ENCODE measurements at places on chromosomes 5 and 9.
A peak's percentile ranks its signal among the peaks of the same experiment; 100 is the strongest.

DNA sequence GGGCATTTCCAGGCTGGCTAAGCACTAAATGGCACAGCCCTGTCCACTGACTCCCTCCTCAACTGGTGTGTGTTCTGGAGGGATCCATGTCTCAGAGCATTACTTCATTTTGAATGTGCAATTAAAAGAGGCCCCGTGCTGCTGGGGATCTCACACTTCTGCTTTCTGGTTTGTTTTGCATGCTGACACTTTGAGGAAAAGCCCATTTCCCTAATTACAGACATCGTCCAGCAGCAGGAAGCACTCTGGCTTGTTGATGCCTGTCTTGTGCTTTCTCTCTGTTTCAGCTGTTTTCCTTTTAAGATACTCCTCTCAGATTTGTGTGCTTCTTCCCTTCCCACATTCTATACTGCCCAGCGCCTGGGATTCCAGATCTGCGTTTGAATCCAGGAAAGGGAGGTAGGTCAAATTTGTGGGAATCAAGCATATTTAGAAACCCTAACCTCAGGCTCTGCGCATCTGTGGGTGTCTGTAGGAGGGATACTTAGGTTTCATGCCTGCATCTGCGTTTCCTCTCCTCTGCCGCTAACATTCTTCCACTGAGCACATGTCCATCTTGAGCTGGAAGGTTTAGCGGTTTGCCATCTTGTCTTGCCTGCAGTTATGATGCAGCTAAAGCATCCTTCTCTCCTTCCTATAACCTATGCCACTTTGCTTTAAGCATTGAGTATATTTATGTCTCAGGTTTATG lies 25.7 kb downstream of the SYK start:
- DNase-seq: no peak

GRCh38 chr9:16720386-16720785 lies 150.1 kb downstream of the BNC2 start:
- DNase-seq: no peak

DNA sequence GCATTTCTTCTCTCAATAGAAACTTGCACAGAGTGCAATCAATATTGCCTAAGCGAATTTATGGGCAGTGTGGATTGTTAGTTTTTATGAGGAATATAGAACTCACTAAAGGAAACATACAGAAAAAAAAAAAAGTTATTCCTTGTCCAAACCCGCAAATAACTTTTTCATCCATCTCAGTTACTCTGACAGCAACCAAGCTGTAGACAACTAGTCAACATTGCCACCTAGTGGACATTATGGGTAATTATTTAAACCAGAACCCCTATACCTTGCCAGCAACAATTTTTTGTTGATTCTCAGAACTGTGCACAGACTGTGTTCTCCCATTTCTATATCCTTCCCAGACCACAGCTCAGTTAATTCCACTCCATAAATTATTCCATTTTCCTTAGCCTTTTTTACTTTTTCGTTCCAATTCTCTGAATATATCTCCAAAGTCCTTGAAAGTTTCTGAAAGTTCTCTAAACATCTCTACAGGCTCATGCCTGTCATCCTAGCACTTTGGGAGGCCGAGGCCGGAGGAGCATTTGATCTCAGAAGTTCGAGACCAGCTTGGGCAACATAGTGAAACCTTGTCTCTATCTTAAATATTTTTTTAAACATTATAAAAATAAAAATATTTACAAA lies 2.6 kb upstream of the AFAP1L1 start:
- peak; percentile 56 for DNase-seq

DNA sequence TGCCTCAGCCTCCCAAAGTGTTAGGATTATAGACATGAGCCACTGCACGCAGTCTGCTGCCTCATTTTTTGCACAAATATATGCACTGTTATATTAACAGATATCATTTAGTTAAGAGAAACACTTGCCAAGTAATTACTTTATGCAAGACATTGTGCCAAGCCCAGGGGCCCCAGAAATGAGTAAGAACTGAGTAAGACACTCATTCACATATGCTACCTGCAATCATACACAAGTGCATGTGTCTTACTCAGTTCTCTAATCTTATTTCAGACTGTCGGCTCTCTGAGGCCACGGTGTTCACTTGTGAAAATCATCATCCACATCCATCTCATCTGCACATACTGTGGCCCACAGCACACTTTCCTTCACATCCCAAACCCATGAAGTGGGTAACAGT lies 16.0 kb downstream of the TRAF1 start:
- DNase-seq: no peak

- DNase-seq: no peak
Observed at GRCh38 chr5:93120051-93120450, 461.0 kb downstream of the NR2F1-AS1 start.

DNA sequence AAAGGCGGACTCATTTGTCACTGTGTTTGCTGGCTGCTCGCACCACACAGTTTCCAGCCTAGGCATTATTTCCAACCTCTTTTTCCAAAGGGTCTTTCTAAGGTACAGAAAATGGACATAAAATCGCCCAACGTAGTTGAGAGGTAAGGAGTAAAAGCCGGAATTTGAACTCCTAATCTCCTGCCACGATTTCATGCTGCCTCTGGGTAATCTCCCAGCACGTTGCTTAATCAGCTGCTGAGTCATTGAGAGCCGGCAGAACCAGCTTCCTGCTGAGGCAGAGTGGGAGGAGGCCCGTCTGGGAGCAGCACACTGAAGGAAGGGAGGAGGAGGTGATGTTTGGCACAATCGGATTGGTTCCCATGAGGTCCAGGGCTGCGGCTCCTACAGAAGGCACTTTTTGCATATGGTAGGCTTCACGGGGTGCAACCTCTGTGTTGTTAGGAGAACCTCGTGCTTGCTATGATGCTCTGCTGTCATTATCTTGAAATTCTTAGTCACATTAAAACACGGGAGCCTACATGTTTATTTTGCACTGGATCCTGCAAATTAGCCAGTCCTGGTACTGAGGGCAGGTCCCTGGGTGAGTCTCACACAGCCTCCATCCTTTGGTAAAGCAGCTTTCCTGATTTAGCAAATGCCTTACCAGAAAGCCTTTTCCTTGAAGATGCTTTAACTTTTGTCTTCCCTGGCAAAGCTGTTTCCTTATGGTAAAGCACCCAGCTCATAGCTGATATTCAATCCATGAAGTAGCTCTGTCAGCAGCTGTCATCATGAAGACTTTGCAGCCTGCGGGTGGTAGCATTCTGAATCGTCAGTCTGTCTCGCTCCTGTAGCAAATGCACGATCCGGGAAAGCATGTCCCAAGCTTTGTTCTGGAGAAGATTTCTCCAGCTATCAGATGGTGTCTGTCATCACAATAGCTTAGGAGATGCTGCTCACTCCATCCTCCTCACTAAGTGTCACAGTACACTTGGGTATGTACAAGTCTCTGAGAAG lies 191.6 kb upstream of the MSX2 start:
- DNase-seq: peak; percentile 86

DNA sequence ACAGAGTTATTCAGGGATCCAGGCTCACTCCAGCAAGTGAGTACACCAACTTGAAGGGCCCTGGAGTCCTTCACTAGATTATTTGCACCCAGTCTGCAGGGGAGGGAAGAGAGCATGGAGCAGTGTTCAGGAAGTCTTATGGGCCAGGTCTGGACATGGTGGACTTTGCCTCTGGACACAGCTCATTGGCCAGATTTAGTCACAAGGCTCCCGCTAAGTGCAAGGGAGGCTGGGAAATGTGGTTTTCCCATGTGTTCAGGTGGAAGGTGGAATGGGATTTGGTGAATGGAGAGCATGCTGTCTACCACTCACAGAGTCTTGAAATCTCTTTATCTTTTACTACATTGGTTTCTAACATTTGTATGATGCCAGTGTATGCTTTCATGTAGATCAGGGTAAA lies 200.5 kb downstream of the GNA14 start:
- no peak for DNase-seq

- no peak for DNase-seq
Observed at GRCh38 chr5:58738336-58738735, 155.5 kb downstream of the RAB3C start.

GRCh38 chr9:79224672-79225433 lies 346.9 kb upstream of the TLE4 start:
- no peak for DNase-seq

GRCh38 chr9:127612939-127613582 lies 984 bp downstream of the STXBP1 start:
- peak; percentile 60 for DNase-seq

GRCh38 chr9:84000186-84000585 lies 19.6 kb downstream of the RMI1 start:
- DNase-seq: no peak

DNA sequence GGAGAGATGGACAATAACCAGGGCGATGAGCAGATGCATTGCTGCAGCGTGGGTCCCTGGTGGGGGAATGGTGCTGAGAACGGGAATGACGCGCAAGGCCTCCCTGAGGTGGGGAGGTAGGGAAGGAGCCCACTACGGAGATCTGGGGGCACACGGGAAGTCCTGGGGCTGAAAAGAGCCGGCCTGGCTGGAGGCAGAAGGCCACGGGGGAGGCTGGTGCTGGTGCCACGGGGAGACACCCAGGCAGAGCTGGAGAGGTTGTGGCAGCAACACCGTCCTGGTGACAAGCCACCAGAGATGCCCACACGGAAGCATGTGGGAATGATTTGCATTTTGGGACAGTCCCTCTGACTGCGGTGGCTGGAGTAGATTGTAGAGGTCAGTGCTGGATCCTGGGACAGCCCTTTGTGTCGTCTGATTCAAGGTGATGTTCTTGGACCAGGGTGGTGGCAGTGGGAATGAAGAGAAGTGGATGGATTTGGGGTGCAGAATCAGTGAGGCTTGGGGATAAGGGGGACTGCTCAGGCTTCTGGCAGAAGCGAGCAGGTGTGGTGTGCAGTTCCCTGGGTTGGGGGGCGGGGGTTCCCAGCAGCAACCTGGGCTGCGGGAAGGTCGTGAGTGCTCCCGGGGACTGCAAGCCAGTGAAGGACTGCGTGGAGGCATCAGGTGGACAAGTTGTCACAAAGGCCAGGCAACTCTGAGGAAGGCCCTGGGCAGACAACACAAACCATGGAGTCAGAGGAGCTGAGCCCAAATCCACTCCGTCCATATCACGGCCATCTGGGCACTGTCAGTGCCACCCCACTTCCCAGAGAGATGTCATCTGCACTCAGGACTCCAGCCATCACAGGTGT lies 25.2 kb upstream of the CNOT6 start:
- no peak for DNase-seq

DNA sequence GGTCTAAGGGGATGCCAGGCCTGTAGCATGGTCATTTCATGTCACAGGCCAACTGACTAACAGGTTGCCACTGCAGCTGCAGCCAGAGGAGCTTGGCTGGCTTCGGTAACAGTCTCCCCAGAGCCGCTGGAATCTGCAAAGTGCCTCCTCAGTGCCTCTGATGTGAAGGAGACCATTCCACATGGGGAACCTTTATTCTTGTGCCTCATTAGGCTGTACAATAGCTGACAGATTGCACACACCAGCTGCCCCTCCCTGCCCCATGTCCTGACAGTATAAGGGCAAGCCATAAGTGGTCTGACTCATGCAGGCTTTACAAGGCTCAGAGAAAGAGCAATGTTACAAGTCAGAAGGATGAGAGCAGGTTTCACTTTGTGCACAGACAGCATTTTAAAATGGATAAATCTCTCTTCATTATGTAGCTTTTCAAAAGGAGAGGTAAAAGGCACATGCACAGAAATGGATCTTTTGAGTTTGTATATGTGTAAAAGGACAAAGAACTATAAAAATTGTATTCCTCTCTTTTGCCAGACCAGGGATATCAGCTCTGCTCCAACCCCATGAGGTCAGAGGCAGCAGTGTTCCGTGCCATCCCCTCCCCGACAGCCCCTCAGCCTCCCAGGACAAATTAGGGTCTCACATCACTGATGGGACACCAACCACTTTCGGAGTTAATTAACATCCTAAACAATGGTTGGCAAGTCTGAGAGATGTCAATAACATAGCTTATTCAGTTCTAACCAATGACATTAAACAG lies 467.8 kb downstream of the TMEM232 start:
- no peak for DNase-seq

- no peak for DNase-seq
Observed at GRCh38 chr5:141783947-141784296, 94.3 kb downstream of the PCDH1 start.

DNA sequence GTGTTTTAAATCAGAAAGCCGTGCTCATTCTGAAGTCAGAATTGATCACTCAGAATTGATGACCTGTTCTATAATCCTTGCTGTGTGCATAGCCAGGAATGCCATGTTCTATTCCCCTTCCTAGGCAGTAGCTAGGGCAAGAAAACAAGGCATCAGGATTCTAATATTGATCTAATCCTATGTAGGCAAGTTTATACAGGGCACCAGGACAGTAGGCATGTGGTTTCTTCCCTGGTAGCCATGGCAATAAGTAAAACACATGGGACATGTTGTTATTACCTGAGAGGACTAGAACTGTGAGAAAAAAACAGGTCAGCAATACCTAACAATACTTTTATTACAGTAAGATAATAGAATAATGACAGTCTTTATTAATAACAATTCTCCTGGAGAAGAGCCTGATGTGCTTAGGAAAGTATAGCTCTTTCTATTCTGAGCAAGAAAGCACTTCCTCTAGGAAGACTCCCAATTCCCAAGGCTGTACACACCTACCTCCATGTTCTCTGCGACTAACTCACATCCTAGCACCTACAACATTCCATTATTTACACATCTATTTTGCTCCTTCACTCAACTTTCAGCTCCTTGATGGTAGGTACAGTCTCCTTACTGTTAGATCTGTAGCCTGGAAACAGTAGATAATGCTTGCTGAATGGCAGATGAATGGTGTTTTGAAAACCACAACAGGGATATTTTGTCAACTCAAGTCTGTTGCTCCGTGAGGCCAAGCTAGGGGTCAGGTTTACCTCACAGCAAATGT lies 70.8 kb downstream of the STX17 start:
- DNase-seq: no peak

GRCh38 chr5:138467711-138468132 lies 2.4 kb downstream of the EGR1 start:
- no peak for DNase-seq

GRCh38 chr5:132437604-132438266 lies 52.8 kb downstream of the IRF1 start:
- DNase-seq: no peak

GRCh38 chr5:39218482-39219402 lies 621 bp downstream of the FYB1 start:
- DNase-seq: no peak

GRCh38 chr5:42898760-42899159 lies 87.1 kb upstream of the SELENOP start:
- DNase-seq: no peak

- no peak for DNase-seq
Observed at GRCh38 chr5:1536871-1537602, 13.3 kb upstream of the LPCAT1 start.

GRCh38 chr5:72018143-72018803 lies 89.0 kb upstream of the MAP1B start:
- DNase-seq: peak; percentile 42

- DNase-seq: no peak
Observed at GRCh38 chr5:123125962-123126732, 37.1 kb downstream of the PRDM6 start.

DNA sequence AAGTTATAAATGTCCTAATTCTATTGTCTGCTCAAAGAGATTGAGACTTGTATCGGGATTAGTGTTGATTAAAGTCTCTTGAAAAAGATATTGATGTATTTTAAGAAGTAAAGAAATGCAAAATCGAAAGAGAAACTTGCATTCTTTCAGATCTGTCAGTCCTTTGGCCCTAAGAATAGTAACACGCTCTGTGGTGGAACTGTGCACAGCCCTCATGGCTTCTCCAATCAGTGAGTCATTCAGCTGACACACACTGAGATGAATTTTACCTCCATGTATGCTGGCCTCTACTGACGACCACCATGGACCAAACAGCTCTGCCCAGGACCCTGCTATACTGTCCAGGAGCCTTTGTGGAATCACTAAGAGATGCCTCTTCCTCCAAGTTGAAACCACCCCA lies 232.4 kb downstream of the ESM1 start:
- no peak for DNase-seq
